Pulmonary artery endothelial cell (primary cell): ENCODE measurements at places on chromosomes 3 and 15. TPM values are rescaled to one million over a fixed set of nuclear protein-coding genes. Genes with fewer than 3 reads are reported as not detected.

The GOLGA6A gene
- total RNA-seq: not detected in 2 replicates

The CD96 gene
- total RNA-seq: not detected in 2 replicates

The ATP13A5 gene
- total RNA-seq: not detected in 2 replicates

The HTR3E gene
- total RNA-seq: not detected in 2 replicates

The GOLGA8T gene
- total RNA-seq: 0.07 and 0.20 TPM in 2 replicates

The HACD2 gene
- total RNA-seq: 18.6 and 29.4 TPM in 2 replicates

The KBTBD13 gene
- not detected in 2 replicates for total RNA-seq

The EXD1 gene
- total RNA-seq: not detected in 2 replicates

GRCh38 chr15:29141308-29142128 lies 128.1 kb downstream of the NSMCE3 start:
- DNase-seq: no peak

- no peak for DNase-seq
These were observed 437.4 kb upstream of the TPRG1 start for GRCh38 chr3:188734395-188734794.

- DNase-seq: no peak
These were observed 20.2 kb upstream of the LMCD1 start for GRCh38 chr3:8481380-8481779.

- DNase-seq: no peak
These were observed 67.2 kb downstream of the RARB start for GRCh38 chr3:25495304-25495703.

- DNase-seq: no peak
These were observed 305.7 kb downstream of the RYR3 start for GRCh38 chr15:33616475-33616874.

DNA sequence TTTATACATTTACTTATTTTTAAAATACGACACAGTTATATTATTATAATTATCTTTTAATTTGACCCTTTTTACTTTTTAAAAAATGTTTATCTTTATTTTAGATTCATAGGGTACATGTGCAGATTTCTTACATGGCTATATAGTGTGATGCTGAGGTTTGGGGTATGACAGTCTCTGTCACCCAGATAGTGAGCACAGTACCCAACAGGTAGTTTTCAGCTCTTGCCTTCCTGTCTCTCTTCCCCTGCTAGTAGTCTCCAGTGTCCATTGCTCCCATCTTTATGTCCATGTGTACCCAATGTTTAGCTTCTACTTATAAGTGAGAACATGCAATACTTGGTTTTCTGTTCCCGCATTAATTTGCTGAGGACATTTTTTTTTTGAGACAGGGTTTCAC lies 21.8 kb upstream of the KCNMB2 start:
- no peak for DNase-seq

DNA sequence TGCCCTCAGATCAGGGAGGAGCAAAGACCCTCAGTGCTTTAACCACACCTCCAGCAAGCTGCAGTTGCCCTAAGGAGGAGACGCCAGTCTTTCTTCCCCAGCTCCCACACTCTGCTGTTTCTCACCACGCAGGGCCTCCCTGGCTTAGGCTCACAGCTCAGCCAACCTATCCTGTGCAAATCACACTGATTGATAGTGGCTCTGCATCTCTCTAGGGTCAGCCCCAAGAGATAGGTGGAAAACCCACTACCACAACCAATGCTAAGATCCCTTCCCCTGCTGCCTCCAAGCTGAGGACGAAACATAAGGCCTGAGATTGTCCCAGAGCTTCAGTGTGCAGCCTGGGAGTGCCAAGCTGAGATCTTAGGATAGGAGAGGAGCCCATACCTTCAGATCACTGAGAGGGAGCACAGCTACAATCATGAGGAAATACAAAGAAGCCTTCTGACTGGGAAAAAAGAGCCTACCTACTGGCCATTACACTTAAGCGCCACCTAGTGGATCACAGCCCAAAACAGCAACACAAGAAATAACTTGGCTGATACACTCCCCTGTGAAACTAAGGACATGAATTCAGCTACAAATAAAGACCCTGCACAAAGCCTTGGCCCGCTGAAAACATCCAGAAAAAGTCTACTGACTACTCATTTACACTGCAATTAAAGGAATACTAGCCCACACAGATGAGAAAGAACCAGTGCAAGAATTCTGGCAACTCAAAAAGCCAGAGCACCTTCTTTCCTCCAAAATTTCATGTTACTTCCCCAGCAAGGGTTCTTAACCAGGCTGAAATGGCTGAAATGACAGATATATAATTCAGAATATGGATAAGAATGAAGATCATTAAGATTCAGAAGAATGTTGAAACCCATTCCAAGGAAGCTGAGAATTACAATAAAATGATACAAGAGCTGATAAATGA lies 271.5 kb upstream of the DCBLD2 start:
- peak; percentile 56 for DNase-seq

- DNase-seq: no peak
These were observed 21.0 kb downstream of the TPRG1 start for GRCh38 chr3:189192725-189193124.

DNA sequence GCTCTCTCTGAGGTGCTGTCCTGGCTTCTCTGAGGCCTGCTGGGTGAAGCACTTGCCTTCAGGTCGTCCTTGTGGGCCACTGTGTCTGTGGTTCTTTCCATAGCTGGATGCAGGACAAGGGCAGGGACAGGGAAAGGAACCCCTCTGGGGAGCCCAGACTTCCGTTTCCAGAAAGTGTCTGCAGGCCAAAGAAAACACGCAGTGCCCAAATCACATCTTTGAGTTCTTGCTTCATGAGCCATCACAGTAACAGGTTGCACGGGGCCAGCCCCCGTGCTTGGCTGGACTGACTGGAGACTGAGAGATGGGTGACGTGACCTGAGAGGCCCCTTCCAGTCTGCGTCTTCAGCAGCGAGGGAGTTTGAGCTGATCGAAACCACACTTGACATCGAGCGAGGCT lies 115.8 kb downstream of the GABRG3 start:
- DNase-seq: no peak

GRCh38 chr15:92077353-92078085 lies 224.0 kb downstream of the SLCO3A1 start:
- no peak for DNase-seq
